ENCODE measurements at places on chromosomes 16 and 17.

- DNase-seq = no peak
Observed at GRCh38 chr17:28484296-28484695, 10.9 kb downstream of the SLC13A2 start.

DNA sequence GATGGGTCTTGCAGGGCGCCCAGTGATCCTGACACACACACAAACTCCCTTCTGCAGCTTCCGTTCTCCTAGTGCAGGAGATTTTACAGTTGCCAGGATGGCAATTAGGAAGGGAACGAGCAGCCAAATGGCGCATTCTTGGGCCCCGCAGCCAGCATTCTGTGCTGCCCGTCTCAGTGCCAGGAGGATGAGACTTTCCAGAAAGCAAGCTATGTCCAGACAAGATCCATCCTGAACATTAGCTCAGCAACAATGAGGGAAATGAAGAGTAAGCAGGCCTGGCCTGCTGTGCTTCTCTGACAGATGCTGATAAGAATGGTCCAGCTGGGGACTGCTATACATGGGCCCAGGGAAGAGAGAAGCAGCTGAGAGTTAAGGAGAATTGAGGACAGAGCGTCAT is 16.5 kb downstream of the SPPL2C start:
- no peak for DNase-seq

DNA sequence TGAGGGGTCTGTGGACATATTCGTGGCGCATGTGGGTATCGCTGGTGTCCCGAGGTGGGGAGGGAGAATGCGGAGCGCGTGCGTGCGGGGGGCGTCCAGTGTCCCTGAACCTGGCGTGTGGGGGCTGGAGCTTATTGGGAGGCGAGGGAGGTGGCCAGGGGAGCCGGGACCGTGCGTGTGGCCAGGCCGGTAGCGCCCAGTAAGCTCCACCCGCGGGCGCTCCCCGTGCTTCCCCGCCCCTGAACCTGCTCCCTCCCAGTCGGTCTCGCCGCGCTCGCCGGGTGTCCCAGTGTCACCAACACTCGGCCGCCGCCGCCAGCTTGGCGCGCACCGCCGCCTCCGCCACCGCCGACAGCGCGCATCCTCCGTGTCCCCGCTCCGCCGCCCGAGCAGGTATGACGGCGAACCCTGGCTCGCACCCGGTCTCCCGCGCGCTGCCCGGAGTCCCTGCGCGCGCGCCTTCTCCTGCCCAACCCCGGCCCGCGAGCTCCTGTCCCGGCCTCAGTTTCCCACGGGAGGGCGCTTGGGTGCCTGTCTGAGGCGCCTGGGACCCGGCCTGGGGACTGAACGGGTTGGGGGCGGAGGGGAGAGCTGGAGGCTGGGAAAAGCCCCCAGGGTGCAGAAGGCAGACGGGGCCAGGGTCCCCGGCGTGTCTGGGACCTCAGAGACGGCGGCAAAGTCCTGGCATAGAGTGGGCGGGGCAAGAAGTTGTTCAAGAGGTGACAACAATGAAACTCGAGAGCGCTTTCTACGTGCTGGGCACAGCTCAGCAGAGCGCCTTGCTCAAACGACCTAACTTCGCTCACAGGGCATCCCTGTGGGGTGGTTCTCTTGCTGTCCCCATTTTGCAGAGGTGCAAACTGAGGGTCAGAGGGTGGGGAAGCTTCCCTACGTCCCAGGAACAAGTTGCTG is at the start of gene SCNN1B:
TSS of gene SCNN1B (plus strand) at position 258 of the 912 bp plus-strand sequence. CDS start 46,298 bp downstream, outside the sequence.
- DNase-seq = peak; percentile 63

DNA sequence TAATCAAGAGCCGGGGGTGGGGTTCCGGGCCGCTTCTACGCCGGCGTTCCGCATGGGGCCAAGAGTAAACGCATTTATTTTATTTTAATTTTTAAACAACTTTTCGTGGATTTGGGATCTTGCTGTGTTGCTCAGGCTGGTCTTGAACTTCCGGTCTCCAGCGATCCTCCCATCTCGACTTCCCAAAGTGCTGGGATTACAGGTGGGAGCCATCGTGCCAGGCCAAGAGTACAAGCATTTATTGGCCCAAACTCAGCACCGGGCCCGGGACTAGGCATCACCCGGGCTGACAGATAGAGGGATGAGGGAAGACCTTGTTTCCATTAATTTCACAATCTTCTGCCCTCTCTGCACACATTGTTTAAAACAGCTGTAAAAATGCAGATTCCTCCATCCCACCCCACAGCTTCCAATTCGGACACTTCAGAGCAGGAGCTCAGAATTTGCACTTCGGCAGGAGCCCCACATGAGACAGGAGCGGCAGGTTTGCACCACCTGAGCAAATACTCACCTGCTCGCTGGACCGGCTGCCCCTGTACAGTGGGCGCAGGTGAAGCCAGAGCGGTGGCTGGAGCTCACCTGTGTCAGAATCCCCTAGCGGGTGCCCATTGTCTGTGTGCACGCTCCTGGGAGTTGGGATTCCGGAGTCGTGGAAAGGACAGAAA is 663 bp upstream of the GINS2 start:
- no peak for DNase-seq

DNA sequence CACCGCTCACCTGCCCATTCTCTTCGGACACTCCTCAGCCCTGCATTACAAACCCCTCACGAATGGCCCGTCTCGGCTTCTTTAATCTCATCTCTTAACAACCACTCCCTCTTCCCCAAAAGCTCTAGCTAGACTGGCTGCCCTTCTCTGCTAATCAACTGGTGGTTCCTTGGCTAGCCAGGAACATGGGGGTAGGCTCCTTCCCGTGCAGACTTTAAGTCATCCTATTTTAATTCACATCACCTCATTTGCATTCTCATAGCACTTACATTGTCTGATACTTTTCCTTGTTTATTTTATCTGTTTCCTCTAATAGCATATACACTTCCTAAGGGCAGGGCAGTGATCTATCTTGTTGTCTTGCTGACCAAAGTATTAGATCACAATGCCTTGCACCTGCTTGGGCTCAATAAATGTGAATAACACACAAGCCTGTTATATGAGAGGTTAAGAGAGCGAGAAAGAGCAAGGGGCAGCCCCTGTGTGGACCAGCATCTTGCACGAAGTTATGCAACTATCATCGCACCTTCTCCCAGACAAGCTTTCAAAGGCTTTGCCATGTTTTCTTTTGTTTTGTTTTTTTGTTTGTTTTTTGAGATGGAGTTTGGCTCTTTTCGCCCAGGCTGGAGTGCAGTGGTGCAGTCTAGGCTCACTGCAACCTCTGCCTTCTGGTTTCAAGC is 9.8 kb downstream of the TP53 start:
- DNase-seq = peak; percentile 51

GRCh38 chr16:17836868-17837602 is 366.3 kb upstream of the XYLT1 start:
- peak; percentile 71 for DNase-seq

GRCh38 chr17:78893684-78894083 is 9.3 kb downstream of the CEP295NL start:
- no peak for DNase-seq

DNA sequence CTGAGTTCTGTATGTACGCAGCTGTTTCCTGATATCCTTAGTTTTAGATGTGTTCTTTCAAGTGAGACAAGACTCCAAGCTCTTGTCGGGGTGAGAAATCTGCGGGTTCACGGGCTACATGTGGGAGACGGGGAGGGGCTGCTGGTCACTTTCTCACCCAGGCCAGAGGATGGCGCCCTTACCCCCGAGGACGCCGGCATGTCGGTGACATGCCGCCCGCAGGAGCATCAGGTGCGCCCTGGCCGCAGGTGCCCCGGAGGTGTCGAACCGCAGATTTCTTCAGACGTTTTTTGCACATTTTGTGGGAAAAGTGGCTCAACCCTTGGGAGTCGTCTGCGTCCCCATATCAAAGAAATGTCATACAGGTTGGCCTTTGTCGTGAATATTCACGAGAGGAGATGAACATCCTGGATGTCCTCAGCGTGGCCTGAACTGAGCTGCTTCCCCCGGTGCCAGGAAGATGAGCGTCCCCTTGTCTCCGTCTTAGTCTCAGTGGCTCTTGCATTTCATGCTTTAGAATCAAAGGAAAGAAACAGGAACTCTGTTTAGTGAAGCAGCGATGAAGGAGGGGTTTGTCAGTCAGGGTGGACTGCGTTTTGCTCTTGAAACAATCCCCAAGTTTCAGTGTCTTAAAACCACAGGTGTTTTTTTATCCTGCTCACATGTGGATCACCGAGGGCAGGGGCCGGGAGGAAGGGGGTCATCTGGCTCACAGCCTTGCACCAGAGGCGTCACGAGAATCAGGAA is 75.4 kb upstream of the ZNF750 start:
- peak; percentile 79 for DNase-seq

- DNase-seq = no peak
Observed at GRCh38 chr16:15811481-15812400, 45.1 kb downstream of the MYH11 start.

- DNase-seq = peak; percentile 52
Observed at GRCh38 chr16:4323071-4323844, 7.4 kb downstream of the GLIS2 start.

DNA sequence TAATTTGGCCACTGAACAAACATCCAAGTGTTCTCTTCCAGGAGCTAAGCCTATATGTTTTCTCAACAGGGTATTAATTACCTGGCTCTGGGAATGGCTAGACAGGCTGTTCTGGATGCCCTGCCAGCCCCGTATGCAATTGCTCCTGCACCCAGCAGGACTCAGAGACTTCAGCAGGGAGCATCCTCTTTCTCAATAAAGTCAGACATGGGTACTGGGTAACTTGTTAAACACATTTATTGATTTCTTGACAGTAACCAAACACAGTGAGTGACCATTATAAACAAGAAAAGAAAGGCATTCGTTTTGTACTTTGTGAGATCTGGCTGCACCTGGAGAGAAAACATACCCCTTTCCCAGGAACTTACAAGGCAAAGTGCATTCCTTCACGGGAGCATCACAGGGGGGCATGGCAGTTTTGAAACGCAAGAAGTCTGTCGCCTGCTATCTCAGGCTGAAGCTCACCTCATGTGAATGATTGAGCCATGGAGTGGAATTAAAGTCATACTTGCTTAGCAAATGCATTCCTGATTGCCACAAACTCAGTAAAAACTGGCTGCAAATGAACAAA is 369.8 kb downstream of the UTP18 start:
- no peak for DNase-seq

DNA sequence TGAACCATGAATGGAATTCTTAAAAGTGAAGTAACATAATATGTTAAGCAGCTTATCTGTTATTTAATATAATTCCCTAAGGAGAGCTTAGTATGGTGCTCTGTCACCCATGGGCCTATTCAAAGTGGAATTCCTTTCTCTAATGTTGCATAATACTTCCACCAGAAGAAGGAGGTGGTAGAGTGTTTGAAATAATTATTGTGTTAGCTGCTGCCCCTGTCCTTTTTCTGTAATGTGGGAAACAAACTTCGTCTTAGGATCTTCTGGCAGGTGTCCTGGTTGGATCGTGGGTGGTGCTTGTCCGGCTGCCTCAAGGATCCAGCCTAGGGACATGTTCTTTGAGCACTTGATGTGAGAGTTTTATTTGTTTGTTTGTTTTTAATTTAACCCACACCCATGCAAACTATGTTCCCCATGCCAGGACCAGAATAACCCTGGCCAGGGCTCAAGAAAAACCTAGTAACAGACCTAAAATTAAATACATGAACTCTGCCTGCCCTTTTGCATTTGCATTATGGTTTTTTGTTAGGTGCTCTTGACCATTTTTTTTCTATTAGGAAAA is 46.1 kb downstream of the ZNRF1 start:
- no peak for DNase-seq

GRCh38 chr16:25151996-25152395 is 40.5 kb downstream of the LCMT1 start:
- no peak for DNase-seq

GRCh38 chr17:49989518-49989880 is 5.5 kb downstream of the DLX3 start:
- DNase-seq = no peak

DNA sequence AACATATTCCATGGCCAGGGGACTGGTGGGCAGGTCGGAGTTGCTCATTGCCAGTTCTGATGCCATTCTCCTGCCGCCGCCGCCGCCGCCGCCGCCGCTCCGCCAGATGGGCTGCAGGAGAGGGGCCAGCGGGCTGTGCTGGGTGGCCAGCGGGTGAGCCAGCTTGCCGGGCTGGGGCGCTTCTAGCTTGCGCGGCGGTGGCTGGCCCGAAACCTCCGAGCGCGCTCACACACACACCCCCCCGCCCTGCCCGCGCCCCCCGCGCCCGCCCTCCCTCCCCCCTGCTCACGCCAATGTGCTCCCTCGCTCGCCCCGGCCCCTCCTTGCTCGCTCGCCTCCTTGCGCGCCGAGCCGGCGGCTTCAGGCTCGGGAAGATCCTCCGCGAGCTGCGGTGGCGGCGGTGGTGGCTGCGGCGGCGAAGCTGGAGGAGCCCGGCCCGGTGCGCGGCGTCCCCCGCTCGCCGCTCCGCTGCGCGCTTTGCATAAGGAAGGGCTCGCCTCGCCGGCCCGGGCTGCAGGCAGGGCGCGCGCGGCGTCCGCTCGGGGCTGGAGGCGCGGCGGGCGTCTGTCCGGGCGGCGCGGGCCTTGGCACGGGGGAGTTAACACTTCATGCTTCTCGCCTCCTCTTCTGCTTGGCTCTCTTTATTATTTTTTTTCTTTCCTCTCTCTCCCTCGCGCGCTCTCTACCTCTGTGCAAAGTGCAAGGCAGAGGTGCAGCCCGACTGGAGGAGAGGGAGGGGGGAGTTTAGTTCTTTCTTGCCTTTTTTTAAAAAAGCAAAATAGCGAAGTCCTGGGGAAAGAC is 500 bp downstream of the MAF start:
- DNase-seq = peak; percentile 67

DNA sequence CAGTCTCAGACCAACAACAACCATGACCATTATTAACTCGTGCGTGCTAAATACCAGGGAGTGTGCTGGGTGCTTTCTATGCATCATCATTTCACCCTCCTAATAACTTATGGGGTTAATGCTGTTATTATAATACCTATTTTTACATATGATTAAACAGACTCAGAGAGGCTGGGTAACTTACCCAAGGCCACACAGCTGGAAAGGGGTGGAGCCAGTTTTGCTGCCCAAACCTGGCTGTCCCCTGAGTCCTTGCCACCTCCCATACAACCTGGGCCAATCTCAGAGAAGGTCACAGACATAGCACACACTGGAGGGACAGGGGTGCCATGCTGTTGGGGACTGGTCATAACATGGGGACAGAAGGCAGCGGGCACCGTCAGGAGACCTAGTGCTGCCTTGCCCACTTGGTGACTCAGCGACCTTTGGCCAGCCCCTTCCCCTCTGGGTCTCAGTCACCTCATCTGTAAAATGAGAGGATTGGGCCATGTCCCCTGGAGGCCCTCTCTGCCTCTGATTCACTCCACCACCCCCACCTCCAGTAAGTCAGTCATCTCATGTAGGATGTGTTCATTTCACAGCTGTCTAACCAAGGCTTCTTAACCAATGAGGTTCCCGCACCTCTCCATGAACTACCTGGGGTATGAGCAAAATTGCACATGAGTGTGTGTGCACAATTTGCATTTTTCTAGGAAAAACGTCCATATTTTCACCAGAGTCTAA is 11.4 kb upstream of the FADS6 start:
- no peak for DNase-seq

- peak; percentile 89 for DNase-seq
Observed at GRCh38 chr16:4801962-4802658, at the start of gene ROGDI. ROGDI (minus strand) TSS chr16:4802633; CDS start chr16:4802571, 62 bp downstream.
